Putamen (tissue), 1 donor: ENCODE measurements at places on chromosomes 16 and 17.

GRCh38 chr16:81431554-81432353 is 12.9 kb upstream of the CMIP start:
- DNase-seq = no peak

GRCh38 chr17:70318051-70318450 is 148.7 kb downstream of the KCNJ2 start:
- no peak for DNase-seq

DNA sequence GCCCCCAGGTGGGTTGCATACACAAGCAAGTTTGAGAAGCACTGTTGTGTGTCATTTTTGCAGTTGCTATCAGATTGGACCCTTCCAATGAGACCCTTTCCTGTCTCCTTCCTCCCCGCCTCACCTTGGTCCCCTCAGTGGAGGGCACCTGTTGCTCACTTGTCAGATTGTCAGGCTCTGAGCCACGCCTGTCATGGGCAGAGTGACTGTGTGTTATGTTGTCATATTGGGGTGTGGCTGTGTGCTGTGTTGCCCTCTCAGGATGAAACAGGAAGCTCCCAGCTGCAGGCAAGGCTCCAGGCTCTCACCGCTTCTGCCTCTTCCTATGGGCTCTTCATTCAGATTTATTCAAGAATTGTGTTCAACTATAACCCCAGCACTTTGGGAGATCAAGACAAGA is 302.9 kb downstream of the CPPED1 start:
- DNase-seq = no peak

DNA sequence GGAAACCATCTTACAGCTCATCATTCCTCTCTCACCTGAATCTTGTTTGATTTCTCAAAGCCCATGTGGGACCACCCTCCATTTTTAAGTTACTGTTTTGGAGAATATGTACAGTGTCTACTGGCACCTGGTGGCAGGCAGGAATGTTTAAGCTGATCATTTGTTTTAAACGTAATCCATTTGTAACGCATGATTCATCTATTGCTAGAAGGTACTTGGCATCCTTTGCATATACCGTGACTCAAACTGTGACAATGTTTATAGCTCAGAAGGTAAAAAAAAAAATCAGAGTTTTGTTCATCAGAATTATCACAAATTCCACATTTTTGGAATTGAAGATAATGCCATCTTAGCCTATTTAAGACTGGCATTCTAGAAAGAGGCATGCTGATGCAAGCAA is 1007.5 kb upstream of the EEF2KMT start:
- no peak for DNase-seq

GRCh38 chr17:74554909-74555308 is 9.0 kb upstream of the CD300C start:
- DNase-seq = no peak

GRCh38 chr16:88790312-88791211 is 5.5 kb upstream of the PIEZO1 start:
- DNase-seq = no peak

GRCh38 chr16:14629612-14629918 is 495 bp downstream of the PARN start:
- no peak for DNase-seq

DNA sequence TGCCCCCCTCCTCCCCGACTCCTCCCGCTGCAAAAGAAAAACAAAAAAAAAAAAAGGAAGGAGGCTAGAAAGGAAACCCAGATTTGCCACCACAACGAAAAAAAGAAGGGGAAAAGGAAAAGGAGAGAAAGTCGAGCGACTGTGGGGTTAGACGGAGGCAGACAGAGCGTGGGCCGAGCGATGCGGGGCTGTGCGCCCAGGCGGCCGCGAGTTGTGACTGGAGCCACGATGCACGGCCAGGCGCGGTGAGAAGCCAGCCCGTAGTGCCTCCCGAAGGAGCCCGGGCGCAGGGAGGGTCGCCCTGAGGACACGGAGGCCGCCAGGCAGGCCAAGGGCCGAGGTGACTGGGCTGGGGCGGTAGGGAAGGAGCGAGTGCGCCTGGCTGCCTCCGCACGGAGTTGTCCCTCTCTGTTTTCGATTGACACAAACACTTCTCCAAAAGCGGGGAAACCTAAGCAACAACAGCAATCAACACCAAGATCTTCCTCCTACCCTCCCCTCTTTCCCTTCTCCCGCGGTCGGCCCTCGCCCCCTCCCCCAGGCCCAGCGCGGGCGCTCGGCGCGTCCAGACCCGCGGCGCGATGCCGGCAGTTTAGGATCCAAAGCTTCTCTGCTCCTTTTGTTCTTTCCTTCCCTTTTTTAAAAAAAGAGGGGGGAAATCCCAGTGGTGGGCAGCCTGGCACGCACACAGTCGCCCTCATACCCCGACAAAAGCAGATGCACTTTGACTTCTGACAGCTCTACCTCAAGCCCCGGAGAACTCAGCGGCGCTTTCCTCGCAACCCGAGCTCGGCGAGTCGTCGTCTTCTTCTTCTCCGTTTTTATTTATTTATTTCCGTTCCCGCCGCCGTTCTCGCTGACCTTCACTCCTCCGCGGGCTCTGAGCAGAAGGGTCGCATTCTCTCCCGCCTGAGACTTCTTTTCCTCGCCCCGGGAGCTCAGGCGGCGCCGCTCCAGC is at the start of gene LHX1:
Gene LHX1, plus strand, starts transcription at position 475 of the 958 bp plus-strand sequence. CDS start 723 bp downstream, outside the sequence.
- no peak for DNase-seq

- DNase-seq = no peak
These were observed 30.9 kb downstream of the SOCS1 start for GRCh38 chr16:11224894-11225676.

- no peak for DNase-seq
These were observed 39.0 kb downstream of the NEUROD2 start for GRCh38 chr17:39568702-39569101.

GRCh38 chr17:14552306-14552705 is 251.4 kb downstream of the HS3ST3B1 start:
- no peak for DNase-seq

DNA sequence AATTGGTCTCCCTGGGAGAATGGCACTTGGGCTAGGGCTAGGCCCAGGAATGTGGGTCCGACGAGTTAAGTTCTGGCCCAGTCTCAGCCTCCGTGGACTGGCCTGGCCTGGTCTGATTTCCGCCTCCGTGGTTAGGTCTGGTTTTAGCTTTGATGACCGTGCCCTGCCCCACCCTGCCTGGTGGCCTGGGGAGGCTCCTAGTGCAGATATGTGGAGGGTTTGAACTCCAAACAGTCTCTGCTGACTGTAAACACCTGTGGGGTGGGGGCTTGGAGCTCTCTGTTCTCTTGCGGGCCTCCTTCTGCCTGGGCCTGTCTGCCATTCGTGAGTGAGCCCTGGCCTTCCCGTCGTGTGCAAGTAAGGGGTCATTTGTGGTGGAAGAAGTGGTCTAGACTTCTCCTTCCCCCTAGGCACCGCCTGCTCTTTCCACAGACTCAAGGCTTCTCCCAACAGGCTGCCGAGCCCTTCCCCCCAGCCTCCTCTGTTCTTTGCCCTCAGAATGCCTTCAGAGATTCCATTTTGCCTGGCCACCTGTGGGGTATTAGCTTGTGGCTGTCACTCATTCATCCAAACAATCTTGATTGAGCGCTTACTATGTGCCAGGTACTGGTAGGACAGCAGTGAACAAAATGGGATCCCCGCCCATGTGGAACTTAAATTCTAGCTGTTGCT is 1.6 kb downstream of the ATP6V0C start:
- no peak for DNase-seq
